ENCODE measurements at places on chromosomes 3 and 15. TPM values are rescaled to one million over a fixed set of nuclear protein-coding genes. Genes with fewer than 3 reads are reported as not detected.

Gene SEMA3G
- 19.5 TPM for total RNA-seq

Gene SPESP1
- 0.91 TPM for total RNA-seq

Gene FBXL22
- total RNA-seq: 1.7 TPM

Gene C2CD4A
- total RNA-seq: not detected

Gene NANOGP8
- total RNA-seq: not detected

Gene SPTBN5
- 0.66 TPM for total RNA-seq

GRCh38 chr15:44099671-44100070 lies 95.4 kb downstream of the FRMD5 start:
- H3K27ac ChIP-seq: no peak overlapping the region
- no peaks in the 10 kb centered on the region for H3K27me3 ChIP-seq
- H3K36me3 ChIP-seq: no peaks in the 10 kb centered on the region
- H3K4me1 ChIP-seq: no peaks in the 10 kb centered on the region

DNA sequence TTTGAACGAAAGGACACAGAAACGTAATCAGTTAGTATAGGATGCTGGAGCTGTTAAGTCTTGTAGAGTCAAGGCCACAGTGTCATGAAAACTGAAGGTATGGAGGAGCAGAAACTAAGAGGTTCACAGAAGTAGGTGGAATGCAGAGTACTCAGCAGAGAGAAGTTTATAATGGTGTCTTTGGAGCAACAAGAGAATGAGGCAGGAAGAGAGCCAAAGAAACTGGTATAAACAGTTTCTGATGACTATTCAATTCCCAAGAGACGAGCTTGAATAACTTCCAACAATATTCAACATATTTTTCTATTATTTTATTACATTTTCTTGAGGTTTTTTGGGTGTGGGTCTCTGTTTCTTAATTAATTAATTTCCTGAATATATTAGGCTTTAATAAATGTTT lies 29.6 kb downstream of the GALK2 start:
- DNase-seq: no peak
- peaks cover 3% of the 10 kb centered on the region for H3K4me1 ChIP-seq
- H3K27ac ChIP-seq: no peak overlapping the region
- H3K36me3 ChIP-seq: peaks cover 3% of the 10 kb centered on the region
- no peaks in the 10 kb centered on the region for H3K27me3 ChIP-seq

GRCh38 chr15:50633653-50634052 lies 52.9 kb downstream of the TRPM7 start:
- no peak for DNase-seq
- peaks cover 63% of the 10 kb centered on the region for H3K36me3 ChIP-seq
- no peaks in the 10 kb centered on the region for H3K27me3 ChIP-seq
- no peak overlapping the region for H3K4me3 ChIP-seq
- H3K4me1 ChIP-seq: no peaks in the 10 kb centered on the region

DNA sequence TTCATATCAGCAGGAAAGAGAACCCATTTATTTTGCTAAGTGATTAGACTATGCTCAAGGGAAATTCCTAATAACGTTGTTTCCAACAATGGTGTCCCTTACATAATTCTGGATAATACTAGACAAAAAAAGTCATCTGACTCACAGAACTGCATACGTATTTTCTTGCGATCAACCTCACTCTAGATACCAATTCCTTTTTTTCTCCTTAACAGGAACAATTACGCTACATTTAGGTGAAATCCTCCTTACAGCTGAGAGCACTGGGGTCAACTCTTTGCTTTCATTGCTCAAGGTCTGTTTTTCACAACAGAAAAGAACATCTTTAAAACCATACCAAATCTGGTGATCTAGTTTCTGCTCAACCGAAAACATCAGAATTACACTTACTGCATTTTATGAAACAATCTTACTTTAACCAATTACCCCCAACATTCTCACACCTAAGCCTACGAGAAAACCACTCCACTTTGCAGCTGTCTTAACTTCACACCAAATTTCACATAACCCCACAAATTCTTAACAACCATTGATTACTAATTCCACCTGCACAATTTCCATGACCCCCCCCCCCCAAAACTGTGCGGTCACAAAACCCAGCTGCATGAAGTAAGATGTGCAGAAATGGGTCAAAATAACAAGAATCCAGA lies 61.2 kb upstream of the ICE2 start:
- H3K27me3 ChIP-seq: no peaks in the 10 kb centered on the region
- no peak overlapping the region for H3K4me3 ChIP-seq
- peaks cover 3% of the 10 kb centered on the region for H3K4me1 ChIP-seq
- no peak for DNase-seq
- no peaks in the 10 kb centered on the region for H3K36me3 ChIP-seq

DNA sequence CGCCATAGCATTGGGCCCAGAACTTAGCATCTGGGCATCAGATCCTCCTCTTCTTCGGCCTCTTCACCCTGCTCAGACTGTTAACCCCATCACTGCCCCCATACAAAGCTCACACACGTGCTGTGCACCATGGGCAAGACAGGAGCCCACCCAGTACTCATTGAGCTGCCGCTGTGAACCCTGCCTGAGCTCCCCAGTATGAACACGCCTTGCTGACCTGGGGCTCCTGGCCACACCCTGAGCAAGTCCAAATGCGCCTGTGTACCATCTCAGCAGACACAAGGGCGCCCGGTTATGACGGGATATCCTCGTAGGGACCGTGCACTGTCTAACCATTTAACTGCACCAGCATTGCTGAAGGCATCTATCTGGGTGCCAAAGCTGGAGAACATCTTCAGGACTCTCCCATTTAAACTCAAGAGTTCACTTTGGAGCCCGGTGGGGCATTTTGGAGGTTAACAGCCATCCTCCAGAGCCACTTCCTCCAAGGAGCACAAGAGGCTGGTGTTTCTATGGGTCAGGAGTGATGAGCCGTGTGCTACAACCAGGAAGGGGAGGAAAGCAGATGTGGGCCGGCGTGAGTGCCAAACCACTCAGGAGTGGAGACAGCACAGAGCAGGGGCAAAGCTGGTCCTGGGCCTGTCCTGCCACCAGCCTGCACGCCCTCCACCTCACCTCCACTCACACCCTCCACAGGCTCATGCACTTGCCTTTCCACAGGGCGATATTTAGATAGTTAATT lies 12.1 kb downstream of the PRR23E start:
- H3K36me3 ChIP-seq: no peaks in the 10 kb centered on the region
- no peaks in the 10 kb centered on the region for H3K4me1 ChIP-seq
- H3K27ac ChIP-seq: no peak overlapping the region
- peak; percentile 12 for DNase-seq
- H3K4me3 ChIP-seq: no peak overlapping the region

GRCh38 chr15:27036210-27036609 lies 65.2 kb downstream of the GABRG3 start:
- no peaks in the 10 kb centered on the region for H3K36me3 ChIP-seq
- no peaks in the 10 kb centered on the region for H3K27me3 ChIP-seq
- H3K4me3 ChIP-seq: no peak overlapping the region
- no peaks in the 10 kb centered on the region for H3K4me1 ChIP-seq
- no peak for DNase-seq

DNA sequence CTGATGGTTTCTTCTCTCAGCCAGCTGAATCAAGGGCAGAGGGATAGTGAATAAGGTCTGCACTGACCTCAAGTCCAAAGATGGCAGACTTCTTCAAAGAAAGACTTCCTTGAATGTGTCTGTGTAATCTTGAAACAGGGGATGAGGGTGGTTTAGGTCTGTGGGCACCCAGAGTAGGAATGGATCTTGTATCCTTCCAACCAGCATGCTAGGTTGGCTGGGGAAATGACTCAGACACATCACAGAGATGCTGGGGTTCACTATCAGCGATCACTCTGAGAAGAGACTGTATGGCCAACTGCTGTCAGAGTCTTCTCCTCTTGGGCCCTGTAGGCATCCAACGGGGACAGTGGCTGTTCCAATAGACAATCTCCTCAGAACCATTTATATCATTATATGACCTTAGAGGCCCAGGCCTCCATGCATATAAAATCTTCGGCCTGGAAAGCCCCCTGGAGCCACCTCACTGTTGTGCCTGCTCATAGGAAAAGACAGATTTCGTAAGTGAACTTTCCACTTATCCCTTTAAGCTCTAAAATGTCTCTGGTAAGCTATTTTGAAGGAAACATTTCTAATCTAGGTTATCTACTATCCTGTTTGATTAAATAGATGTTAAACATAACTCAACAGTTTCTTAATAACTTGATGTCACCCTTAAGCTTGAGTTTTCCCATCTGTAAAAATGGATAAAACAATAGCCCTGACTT lies 58.5 kb downstream of the TIPARP start:
- H3K36me3 ChIP-seq: no peaks in the 10 kb centered on the region
- no peak overlapping the region for H3K4me3 ChIP-seq
- no peaks in the 10 kb centered on the region for H3K4me1 ChIP-seq

DNA sequence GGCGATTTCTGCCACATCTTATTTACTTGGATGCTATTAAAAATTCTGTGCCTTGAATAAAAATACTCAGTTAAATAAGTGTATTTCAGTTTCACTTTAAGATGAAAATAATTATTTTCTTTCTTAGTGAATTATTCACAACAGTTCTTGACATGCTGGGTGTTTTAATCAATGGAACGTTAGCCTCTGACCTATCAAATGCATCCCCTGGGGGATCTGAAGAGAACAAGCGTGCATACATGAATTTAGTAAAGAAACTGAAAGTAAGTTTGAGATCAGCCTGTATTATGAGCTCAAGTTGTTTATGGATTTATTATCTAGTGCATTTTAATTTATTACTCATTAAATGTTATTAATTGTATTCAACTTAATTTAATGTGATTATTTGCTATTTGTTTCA lies 597 bp downstream of the P2RY12 start:
- no peaks in the 10 kb centered on the region for H3K36me3 ChIP-seq
- no peaks in the 10 kb centered on the region for H3K4me1 ChIP-seq
- no peak overlapping the region for H3K27ac ChIP-seq
- no peak for DNase-seq
- H3K4me3 ChIP-seq: peak overlapping the region; percentile 22

GRCh38 chr3:161866176-161866575 lies 369.6 kb downstream of the OTOL1 start:
- no peak overlapping the region for H3K27ac ChIP-seq
- DNase-seq: no peak
- H3K36me3 ChIP-seq: no peaks in the 10 kb centered on the region
- no peaks in the 10 kb centered on the region for H3K27me3 ChIP-seq
- no peaks in the 10 kb centered on the region for H3K4me1 ChIP-seq
- H3K4me3 ChIP-seq: no peak overlapping the region

DNA sequence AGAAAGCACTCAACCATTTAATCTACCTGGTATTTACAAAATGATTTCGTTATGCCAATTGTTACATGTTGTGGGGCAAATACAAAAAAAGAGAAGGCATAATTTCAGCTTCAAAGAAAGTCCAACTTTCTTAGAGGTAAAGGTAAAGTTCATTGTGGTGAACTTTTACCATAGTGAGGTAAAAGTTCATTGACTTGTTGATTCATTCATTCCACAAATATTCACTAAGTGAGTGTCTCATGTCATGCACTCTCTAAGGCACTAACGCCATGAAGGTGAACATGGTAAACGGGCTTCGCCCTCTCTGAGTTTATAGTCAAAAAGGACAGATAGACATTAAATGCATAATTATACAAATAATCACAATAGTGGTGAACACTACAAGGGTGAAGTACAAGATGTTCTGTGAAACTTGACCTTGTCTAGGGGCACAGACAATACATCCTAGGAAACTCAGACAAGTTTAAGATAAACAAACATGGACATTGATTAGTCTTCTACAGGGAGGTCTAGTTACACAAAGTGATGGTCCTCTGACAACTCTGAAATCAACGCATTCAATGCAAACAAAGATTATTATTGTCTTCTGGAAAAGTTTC lies 378.6 kb downstream of the MAGI1 start:
- H3K4me1 ChIP-seq: no peaks in the 10 kb centered on the region
- H3K36me3 ChIP-seq: no peaks in the 10 kb centered on the region
- DNase-seq: no peak
- no peaks in the 10 kb centered on the region for H3K27me3 ChIP-seq
- H3K27ac ChIP-seq: no peak overlapping the region

DNA sequence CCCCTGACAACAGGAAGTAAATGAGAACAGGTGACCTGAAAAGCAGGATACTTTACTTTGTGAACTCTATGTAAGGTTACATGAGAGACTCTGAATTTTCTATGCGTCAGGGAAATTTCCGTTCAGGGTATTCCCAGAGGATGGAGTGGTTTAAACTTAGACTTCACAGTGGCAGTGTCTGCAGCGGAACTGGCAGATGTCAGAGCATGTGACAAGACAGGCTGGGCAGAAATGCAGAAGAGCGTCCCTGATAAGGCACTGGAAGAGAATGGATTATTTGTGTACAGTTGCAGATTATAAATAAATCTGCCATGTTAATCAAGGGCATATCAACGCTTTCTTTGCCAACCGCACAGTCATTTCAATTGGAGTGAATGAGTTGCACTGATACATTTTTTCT lies 598.4 kb upstream of the ZNF717 start:
- H3K27ac ChIP-seq: no peak overlapping the region
- no peak for DNase-seq
- no peaks in the 10 kb centered on the region for H3K36me3 ChIP-seq
- no peaks in the 10 kb centered on the region for H3K4me1 ChIP-seq
- H3K4me3 ChIP-seq: no peak overlapping the region

DNA sequence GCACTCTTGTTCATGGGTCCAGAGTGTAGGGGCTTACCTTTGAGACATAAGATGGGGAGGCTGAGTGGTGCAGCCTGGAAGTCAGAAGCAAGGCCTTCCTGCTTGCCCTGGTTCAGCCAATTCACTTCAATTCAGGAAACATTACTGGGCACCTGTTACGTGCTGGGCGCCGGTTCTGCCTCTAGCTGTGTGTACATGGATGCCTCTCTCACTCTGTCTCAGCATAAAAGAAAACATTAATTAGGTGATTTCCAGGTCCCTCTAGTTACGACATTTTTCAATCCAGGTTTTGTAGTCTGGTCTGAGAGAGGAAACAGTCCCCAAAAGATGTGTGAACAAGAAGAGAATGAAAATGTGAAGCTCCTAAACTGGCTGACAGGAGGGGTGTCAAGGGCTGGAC lies 1.2 kb downstream of the RTP1 start:
- H3K27ac ChIP-seq: no peak overlapping the region
- no peaks in the 10 kb centered on the region for H3K4me1 ChIP-seq
- no peaks in the 10 kb centered on the region for H3K27me3 ChIP-seq

All from upper lobe of left lung (tissue), 6 donors.